ENCODE measurements at places on chromosomes 7 and 10. TPM values are rescaled to one million over a fixed set of nuclear protein-coding genes. Genes with fewer than 3 reads are reported as not detected.

GRCh38 chr10:113384181-113384580 is 168.7 kb upstream of the HABP2 start:
- DNase-seq = no peak

- peak; percentile 35 for DNase-seq
Observed at GRCh38 chr10:24197263-24197662, 11.7 kb upstream of the KIAA1217 start.

Gene MRPS33
- polyA plus RNA-seq = 73.4 TPM

- no peak for DNase-seq
Observed at GRCh38 chr7:14717169-14717568, 185.4 kb downstream of the DGKB start.

DNA sequence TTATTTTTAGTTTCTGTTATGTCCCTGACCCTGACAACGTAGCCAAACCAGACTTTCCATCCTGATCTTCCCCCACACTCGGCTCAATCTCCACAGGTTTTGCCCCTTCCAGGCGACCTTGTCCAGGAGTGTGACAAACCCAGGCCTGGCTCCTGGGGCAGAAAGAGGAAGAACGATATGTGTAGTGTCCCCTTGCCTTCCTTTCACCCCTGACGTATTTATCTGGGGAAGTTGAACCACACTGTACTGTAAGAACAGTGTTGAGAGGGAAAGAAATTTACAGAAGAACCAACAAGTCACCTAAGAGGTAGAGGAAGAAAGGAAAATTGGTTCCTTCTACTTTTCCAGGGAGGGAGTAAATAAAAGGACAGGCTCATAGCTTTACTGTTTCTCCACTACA is 158.0 kb downstream of the VTI1A start:
- no peak for DNase-seq

Gene ASB10
- polyA plus RNA-seq = 3.8 TPM

Gene SEMA3D
- polyA plus RNA-seq = 12.5 TPM

Gene ADAM8
- polyA plus RNA-seq = 2.3 TPM

GRCh38 chr7:104018425-104018824 is 29.0 kb upstream of the RELN start:
- no peak for DNase-seq

GRCh38 chr10:46287846-46288477 is 1.2 kb downstream of the ANTXRL start:
- DNase-seq = no peak

- no peak for DNase-seq
Observed at GRCh38 chr7:40644454-40645188, 509.8 kb downstream of the SUGCT start.

GRCh38 chr10:104417637-104418292 is 64.1 kb downstream of the CFAP58 start:
- no peak for DNase-seq

Gene STAG3
- polyA plus RNA-seq = 13.3 TPM

DNA sequence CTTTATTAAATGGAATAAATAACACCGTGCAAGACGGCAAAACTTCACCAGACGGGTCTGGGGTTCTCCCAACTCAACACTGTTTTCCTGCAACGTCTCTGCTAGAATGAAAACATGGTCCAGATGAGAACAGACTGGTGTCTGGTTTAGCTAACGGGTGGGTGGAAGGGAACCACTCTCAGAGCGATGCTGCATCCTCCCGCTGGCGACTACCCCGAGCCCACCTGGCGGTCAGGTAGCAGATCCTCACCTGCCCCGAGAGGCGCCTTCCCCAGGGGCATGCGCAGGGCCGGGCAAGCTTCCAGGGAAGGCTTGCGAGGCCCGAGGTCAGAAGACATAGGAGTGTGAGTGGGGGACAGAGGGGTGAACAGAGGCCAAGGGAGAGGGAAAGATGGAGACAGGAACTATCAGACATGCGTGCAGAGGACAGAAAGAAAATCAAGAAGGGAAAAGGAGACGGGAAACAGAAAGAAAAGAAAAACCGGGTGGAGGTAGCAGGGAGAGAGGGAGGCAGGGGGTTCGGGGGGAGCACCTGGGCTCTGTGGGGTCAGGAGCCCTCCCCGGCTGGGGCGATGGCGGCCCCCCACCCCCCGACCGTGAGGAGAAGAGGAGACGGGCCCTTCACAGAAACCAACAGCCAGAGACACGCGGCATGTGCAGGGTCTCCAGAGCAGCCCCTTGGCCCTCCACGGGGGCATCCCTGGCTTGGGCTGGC is 222.0 kb downstream of the MAD1L1 start:
- DNase-seq = no peak

DNA sequence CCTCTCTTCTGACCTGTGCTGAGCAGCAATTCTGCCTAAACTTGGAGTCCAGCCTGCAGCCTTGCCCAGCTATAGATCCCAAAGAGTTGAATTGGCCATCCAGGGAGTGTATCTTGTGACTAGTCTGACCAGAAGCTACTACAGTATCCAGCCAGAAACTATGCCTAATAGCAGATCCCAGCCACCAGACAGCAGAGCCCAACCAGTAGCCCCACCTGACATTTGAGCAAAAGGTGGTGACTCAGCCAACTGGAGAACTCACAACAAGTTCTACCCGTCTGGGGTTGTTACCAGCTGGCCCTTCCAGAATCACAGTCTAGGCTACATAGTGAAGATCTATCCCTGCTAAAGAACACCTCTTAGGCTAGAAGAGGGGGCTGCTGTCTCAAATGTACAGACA is 315.0 kb downstream of the CRPPA start:
- no peak for DNase-seq

GRCh38 chr7:17745610-17746009 is 194.7 kb downstream of the SNX13 start:
- DNase-seq = no peak

DNA sequence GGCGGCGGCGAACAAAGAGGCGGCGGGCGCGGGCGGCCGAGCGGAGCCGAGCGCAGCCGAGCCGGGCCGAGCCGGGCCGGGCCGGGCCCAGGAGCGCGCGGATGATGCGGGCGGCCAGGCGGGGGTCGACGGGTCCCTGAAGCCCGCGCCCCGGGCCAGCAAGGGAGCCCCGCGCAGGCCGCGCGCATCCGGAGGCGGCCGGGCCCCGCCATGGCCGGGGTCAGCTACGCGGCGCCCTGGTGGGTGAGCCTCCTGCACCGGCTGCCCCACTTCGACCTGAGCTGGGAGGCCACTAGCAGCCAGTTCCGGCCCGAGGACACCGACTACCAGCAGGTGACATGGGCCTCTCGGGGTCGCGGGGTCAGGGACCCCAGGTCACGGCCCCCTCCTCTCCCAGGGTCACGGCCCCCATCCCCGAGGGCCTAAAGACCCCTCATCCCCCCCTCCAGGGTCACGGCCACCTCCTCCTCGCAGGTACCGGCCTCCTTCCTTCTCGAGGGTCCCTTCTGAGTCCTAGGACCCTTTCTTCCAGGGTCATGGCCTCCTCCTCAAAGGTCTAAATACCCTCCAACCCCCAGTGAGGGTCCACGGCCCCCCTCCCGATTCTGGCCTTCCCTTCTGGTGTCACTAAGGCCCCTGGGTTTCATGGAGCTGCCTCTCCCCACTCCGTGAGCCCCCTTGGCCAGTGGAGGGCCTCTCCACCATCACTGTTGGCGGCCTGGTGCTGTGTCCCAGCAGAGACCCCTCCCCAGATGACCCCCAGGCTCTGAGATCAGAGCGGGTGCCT is at the start of gene TTYH3:
TTYH3 (plus strand) TSS at position 41 of the 787 bp plus-strand sequence; CDS start at position 211, 170 bp downstream.
- no peak for DNase-seq

GRCh38 chr10:43404704-43405084 is 4.3 kb downstream of the HNRNPF start:
- no peak for DNase-seq

- DNase-seq = no peak
Observed at GRCh38 chr10:63421591-63421990, 44.2 kb downstream of the JMJD1C start.

GRCh38 chr7:134905375-134905774 is 80.9 kb upstream of the AGBL3 start:
- peak; percentile 71 for DNase-seq

GRCh38 chr10:7960108-7960507 is 94.4 kb upstream of the GATA3 start:
- DNase-seq = no peak

DNA sequence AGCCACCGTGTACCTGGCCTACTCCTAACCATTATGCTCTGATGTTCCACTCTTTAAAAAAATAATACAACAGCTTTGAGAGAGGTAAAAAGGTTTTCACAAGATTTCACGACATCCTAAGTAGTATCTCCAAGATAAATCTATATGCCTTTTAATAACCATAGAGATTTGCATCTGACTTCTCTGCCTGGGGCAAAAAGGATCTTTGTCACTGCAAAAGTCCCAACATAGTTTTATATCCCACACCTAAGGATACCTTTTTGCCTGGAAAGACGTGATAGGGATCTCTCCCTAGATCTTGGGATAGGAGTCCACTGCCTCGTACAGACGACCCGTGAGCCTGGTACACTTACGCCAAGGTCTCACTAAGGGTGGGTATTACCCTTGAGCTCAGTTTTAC is 31.4 kb upstream of the SVIL start:
- no peak for DNase-seq

DNA sequence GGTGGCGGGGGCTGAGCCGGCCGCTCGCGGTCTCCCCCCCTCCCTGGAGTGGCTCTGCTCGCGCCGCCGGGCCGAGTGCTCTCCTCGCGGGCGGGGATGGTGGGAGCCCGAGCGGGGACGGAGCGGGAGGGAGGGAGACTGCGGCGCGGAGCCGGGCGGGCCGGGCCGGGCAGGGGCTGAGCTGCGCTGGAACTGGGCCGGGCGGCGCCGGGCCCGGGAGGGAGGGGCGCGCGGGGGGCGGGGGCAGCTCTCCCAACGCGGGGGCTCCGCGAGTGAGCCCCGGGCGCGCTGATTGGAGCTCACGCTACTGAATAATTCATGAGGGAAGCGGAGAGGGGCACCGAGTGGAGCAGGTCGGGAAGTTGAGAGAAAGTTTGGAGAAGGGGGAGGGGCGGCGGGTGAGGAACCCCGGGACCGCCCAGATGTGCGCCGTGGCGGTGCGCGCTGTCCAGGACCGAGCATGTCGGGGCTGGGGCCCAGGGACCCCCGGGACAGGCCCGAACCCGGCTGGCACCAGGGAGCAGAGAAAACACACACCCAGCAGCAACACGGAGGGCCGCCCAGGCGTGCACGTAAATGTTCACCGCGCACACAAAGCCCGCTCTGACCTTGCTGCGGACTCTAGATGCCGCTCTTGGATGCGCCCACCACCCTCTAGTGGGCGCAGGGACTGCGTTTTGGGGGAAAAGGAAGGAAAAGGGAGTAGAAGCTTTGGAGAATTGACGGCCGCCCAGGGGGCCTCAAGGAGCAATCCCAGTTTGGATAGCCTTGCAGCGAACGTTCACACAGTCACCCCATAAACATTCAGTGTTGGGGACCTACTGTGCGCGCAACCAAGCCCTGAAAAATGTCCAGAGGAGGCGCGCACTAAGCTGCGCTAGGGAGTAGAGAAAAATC is at the start of gene EPHB4:
EPHB4 (minus strand) TSS at position 194 of the 897 bp plus-strand sequence. CDS start 493 bp downstream, outside the sequence.
- peak; percentile 92 for DNase-seq

- no peak for DNase-seq
Observed at GRCh38 chr7:94325122-94325475, 69.6 kb upstream of the COL1A2 start.

Gene INA
- 0.11 TPM for polyA plus RNA-seq

GRCh38 chr7:18345641-18346234 is 149.8 kb upstream of the HDAC9 start:
- peak; percentile 68 for DNase-seq

Gene OR13A1
- not detected for polyA plus RNA-seq

Gene OR2A2
- polyA plus RNA-seq = not detected

GRCh38 chr7:95169678-95170077 is 154.7 kb downstream of the PON1 start:
- peak; percentile 71 for DNase-seq

- DNase-seq = no peak
Observed at GRCh38 chr7:33623267-33623666, 282.1 kb upstream of the BMPER start.

Gene LRRC17
- 35.6 TPM for polyA plus RNA-seq

Gene GPC2
- 4.0 TPM for polyA plus RNA-seq

Gene IFIT2
- 7.4 TPM for polyA plus RNA-seq

Gene ZCCHC24
- 61.3 TPM for polyA plus RNA-seq

DNA sequence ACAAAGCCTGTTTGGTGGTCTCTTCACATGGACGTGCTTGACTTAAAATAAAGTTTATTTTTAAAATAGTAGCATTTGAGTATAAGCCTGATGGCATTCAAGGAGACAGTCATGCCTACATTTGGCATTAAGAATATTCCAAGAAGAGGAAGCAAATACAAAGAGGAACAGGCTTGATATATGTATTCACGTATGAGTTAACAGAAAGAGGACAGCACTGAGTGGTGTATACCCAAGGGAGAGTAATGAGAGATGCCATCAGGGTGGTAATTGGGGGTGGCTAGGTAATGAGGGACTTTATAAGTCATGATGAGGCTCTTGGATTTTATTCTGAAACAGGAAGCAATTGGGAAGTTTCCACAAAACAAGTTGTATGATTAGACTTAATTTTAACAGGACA is 363.3 kb downstream of the SEMA3D start:
- DNase-seq = no peak

Gene ANKRD7
- polyA plus RNA-seq = 0.45 TPM

GRCh38 chr10:69850440-69850839 is 48.7 kb downstream of the COL13A1 start:
- DNase-seq = no peak

GRCh38 chr10:34187201-34187600 is 627.9 kb downstream of the PARD3 start:
- DNase-seq = peak; percentile 56

- DNase-seq = no peak
Observed at GRCh38 chr7:28088032-28088431, 92.6 kb downstream of the JAZF1 start.

GRCh38 chr10:31034098-31034909 is 2.6 kb upstream of the ZNF438 start:
- peak; percentile 77 for DNase-seq

- DNase-seq = no peak
Observed at GRCh38 chr10:19169684-19170083, 121.1 kb downstream of the MALRD1 start.

Gene DEPP1
- polyA plus RNA-seq = 18.0 TPM
